Sigmoid colon (tissue), 7 donors: ENCODE measurements at places on chromosomes 5 and 9. TPM values are rescaled to one million over a fixed set of nuclear protein-coding genes. Genes with fewer than 3 reads are reported as not detected.
A peak's percentile ranks its signal among the peaks of the same experiment; 100 is the strongest.

GRCh38 chr9:121271368-121272341 lies 3.7 kb downstream of the GSN start:
- H3K36me3 ChIP-seq: no peaks in the 10 kb centered on the region
- DNase-seq: peak; percentile 82
- no peaks in the 10 kb centered on the region for H3K27me3 ChIP-seq
- peak overlapping the region; percentile 94 for H3K27ac ChIP-seq

- no peak overlapping the region for H3K4me3 ChIP-seq
- H3K27ac ChIP-seq: peak overlapping the region; percentile 4
- H3K4me1 ChIP-seq: no peaks in the 10 kb centered on the region
- peak; percentile 69 for DNase-seq
Observed at GRCh38 chr5:142798099-142798770, 28.1 kb downstream of the ARHGAP26 start.

GRCh38 chr5:5497152-5497788 lies 74.8 kb downstream of the ICE1 start:
- DNase-seq: peak; percentile 77
- H3K4me1 ChIP-seq: peaks cover 20% of the 10 kb centered on the region
- no peak overlapping the region for H3K27ac ChIP-seq

GRCh38 chr5:82387819-82388166 lies 109.6 kb upstream of the RPS23 start:
- no peak overlapping the region for H3K27ac ChIP-seq
- no peaks in the 10 kb centered on the region for H3K4me1 ChIP-seq
- no peaks in the 10 kb centered on the region for H3K27me3 ChIP-seq
- no peaks in the 10 kb centered on the region for H3K36me3 ChIP-seq

GRCh38 chr9:93303258-93303771 lies 119.4 kb downstream of the WNK2 start:
- H3K4me1 ChIP-seq: peaks cover 21% of the 10 kb centered on the region
- H3K27me3 ChIP-seq: no peaks in the 10 kb centered on the region
- peak; percentile 36 for DNase-seq
- H3K4me3 ChIP-seq: no peak overlapping the region
- no peak overlapping the region for H3K27ac ChIP-seq

DNA sequence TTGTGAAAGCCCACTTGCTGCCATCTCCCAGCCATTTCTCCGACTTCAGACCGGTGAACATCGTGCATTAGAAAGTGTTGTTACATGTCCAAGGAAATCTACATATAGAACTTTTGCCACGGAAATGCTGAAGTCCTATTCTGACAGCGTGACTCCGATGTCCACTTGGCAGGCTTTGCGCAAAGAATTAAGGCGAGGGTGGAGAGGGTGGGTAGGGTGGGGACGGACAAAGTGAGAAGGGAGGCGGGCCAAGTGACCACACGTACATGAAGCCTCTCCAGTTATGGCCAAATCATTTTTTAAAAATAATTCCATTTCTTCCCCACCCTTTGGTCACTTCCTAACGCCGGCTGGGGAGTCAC lies 460 bp upstream of the ACO1 start:
- H3K4me1 ChIP-seq: peaks cover 29% of the 10 kb centered on the region
- H3K4me3 ChIP-seq: peak overlapping the region; percentile 84
- H3K27ac ChIP-seq: peak overlapping the region; percentile 94
- DNase-seq: no peak
- no peaks in the 10 kb centered on the region for H3K27me3 ChIP-seq
- no peaks in the 10 kb centered on the region for H3K36me3 ChIP-seq

GRCh38 chr9:19947996-19948395 lies 159.2 kb upstream of the SLC24A2 start:
- H3K4me1 ChIP-seq: no peaks in the 10 kb centered on the region
- H3K4me3 ChIP-seq: no peak overlapping the region
- H3K27ac ChIP-seq: no peak overlapping the region
- no peak for DNase-seq
- no peaks in the 10 kb centered on the region for H3K36me3 ChIP-seq

- H3K27ac ChIP-seq: no peak overlapping the region
- no peaks in the 10 kb centered on the region for H3K27me3 ChIP-seq
- no peak overlapping the region for H3K4me3 ChIP-seq
Observed at GRCh38 chr9:113933671-113934070, 57.6 kb downstream of the ZNF618 start.

DNA sequence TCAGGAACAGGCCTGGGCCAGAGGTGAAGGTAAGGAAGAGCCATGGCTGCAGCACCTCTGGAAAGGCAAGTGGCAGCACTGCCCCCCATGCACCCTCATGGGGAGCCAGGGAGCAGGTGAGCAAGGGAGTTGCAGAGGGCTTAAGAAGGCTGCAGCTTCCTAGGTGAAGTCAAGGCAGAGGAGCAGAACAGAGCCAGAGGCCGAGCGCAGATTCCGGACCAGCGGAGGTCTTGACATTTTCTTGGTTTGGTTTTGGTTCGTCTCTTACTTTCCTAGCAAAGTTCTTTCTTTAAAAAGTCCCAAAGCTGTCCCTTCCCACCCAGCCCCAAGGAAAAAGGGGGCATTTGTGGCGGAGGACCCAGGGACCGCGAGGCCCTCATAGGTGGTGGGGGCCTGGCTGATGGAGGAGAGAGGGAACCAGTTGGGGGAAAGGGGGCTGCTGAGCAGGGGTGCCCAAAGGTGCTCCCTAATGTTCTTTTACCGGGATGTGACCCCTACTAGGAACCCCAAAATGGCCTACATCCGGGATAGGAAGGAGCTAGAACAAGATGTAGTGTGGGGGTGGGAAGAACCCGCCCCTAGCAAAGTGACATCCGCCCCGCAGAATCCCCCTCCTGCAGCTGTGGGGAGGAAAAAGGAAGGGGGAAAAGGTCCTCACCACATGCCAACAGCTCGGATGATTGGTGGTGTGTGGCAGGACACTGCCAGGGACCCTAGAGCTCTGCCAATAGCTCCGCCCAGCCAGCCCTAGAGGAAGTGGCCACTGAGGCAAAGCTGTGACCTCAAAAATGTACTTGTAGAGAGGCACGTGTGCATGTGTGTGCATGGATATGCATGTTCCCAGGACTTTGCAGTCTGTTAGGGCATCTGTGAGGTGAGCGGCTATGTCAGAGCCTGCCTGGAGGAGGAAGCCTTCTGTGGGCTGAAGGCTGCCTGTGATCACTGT lies 914 bp upstream of the CD72 start:
- H3K4me3 ChIP-seq: no peak overlapping the region
- peaks cover 7% of the 10 kb centered on the region for H3K27me3 ChIP-seq
- no peaks in the 10 kb centered on the region for H3K36me3 ChIP-seq
- no peak for DNase-seq

GRCh38 chr5:95838001-95838520 lies 15.5 kb upstream of the GLRX start:
- DNase-seq: no peak
- H3K4me3 ChIP-seq: no peak overlapping the region
- H3K27me3 ChIP-seq: no peaks in the 10 kb centered on the region
- H3K36me3 ChIP-seq: no peaks in the 10 kb centered on the region

DNA sequence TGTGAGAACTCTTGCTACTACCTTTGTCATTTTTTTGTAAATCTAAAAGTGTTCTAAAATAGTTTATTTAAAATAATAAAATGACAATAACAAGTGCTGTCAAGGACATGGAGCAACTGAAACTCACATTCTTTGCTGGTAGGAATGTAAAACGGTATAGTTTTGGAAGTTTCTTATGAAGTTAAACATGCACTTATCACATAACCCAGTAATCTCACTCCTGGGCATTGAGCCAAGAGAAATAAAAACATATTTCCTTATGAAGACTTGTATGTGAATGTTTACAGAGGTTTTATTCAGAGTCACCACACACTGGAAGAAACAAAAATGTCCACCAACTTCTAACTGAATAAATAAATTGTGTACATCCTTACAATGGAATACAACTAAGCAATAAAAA lies 46.0 kb upstream of the COL15A1 start:
- H3K4me3 ChIP-seq: no peak overlapping the region
- H3K36me3 ChIP-seq: no peaks in the 10 kb centered on the region
- H3K27me3 ChIP-seq: no peaks in the 10 kb centered on the region
- H3K27ac ChIP-seq: no peak overlapping the region
- H3K4me1 ChIP-seq: no peaks in the 10 kb centered on the region

DNA sequence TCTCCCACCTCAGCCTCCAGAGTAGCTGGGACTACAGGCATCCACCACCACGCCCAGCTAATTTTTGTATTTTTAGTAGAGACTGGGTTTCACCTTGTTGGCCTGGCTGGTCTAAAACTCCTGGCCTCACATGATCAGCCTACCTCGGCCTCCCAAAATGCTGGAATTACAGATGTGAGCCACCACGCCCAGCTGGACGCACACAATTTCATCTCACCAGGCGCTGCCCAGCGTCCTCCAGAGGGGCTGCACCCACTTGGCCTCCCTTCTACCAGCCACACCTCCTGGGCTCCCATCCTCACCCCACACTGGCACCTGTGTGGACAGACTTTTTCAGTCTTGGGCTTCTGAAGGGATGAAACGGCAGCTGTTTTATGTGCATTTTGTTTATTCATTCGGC lies 3.8 kb upstream of the EXOC3 start:
- H3K4me3 ChIP-seq: no peak overlapping the region
- H3K4me1 ChIP-seq: peaks cover 17% of the 10 kb centered on the region
- H3K36me3 ChIP-seq: no peaks in the 10 kb centered on the region

DNA sequence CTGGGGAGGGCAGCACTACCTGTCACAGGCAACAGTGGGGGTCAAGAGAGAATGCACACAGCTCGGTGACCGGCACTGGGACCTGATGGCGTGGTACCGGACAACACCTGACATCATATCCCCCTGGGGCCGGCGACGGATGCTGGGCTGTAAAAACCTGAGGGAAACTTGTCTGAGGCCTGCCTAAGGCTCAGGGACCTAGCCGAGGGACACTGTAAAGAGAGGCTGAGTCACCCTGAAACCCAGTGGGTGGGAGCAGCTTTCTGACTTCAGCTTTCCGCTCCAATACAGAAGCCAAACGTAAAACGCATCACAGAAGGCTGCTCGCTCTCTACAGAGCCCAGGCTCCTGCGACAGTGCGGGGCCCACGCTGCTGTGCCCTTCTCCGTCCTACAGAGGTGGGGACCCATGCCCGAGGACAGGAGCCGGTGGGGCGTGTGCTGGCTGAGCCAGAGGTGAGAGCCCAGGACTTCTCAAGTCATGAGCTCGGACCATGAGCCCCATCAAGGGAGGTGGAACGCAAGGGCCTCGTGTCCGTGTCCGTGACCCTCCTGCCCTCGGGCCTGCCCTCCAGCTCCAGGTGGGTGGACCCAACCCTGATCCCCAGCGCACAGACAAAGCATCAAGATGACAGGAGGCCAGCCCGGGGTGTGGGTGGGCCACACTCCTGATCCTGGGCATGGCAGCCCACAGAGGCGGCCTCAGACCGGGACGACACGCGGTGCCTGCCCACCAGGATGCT lies 5.3 kb downstream of the RALGDS start:
- H3K4me3 ChIP-seq: no peak overlapping the region
- peak; percentile 70 for DNase-seq
- H3K36me3 ChIP-seq: peaks cover 13% of the 10 kb centered on the region
- H3K4me1 ChIP-seq: peaks cover 89% of the 10 kb centered on the region
- peak overlapping the region; percentile 94 for H3K27ac ChIP-seq

DNA sequence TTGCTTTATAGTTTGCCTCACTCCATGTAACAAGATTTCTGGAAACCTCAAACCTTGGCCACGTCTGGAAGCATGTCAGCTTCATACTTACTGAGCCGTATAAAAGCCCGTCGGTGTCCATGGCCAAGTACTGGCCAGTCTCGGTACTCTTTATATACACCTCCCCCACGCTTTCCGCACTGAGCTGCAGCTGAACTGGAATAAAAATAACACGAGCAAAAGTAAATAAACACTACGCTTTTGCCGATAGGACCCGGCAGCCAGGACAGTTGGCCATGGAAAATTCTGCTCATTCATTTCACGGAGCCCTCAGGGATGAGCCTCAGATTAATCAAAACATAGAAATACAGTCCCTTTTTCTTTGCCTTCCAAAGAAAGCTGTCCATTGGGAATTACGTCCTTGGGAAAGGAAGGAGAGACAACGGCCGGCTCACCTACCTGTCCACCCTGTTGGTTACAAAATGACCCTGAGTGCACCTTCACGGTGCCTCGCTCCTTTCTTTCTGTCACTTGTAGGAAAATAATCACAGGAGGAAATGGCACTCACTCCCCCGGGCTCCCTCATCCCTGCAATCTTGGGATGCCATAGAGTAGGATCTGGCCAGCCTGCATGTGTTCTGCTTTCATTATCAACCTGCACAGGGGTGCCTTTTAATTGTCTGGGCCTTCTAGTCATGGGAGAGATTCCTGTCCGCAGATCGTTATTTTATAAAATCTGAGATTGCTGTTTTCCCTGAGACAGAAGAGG lies 85.1 kb downstream of the FGF1 start:
- H3K36me3 ChIP-seq: no peaks in the 10 kb centered on the region
- peak overlapping the region; percentile 56 for H3K27ac ChIP-seq
- no peaks in the 10 kb centered on the region for H3K27me3 ChIP-seq
- DNase-seq: peak; percentile 78

- H3K4me1 ChIP-seq: no peaks in the 10 kb centered on the region
- H3K36me3 ChIP-seq: peaks cover 4% of the 10 kb centered on the region
- DNase-seq: peak; percentile 57
- no peak overlapping the region for H3K4me3 ChIP-seq
- no peaks in the 10 kb centered on the region for H3K27me3 ChIP-seq
Observed at GRCh38 chr9:133768859-133769510, 30.8 kb upstream of the SARDH start.

DNA sequence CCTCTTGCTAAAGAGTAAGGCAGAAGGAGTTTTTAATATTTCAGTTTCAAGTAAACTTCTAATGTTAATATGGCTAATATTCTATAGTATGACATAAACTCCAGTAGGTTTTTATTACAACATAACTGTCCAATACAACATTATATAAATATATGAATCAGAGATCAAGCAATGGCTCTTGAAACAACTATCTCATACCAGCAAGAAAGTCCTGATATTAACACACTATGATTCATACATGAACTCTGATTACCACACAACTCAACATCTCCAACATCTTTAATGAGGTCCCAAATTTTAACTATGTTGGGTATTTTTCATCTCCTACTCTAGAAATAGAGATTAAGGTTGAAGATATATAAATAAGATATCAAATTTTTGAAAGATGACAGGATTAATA lies 878.3 kb downstream of the TLE1 start:
- H3K27ac ChIP-seq: no peak overlapping the region
- no peaks in the 10 kb centered on the region for H3K36me3 ChIP-seq
- no peak overlapping the region for H3K4me3 ChIP-seq
- no peaks in the 10 kb centered on the region for H3K4me1 ChIP-seq
- H3K27me3 ChIP-seq: no peaks in the 10 kb centered on the region
- DNase-seq: no peak

DNA sequence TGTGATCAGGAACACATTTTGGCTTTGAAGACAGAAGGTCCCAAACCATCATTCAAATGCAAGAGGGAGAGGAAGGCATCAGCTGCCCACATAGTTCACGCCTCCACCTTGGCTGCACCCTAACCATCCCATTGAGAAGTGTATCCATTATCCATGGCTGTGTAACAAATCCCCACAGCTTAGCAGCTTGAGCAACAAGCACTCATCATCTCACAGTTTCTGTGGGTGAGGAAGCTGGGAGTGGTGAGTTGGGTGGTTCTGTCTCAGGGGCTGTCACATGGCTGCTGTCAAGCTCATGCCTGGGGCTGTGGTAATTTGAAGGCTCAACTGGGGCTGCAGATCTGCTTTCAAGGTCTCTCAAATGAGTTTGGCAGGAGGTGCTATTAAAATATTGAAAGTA lies 23.0 kb upstream of the CEP72 start:
- no peak overlapping the region for H3K27ac ChIP-seq
- no peak overlapping the region for H3K4me3 ChIP-seq
- H3K4me1 ChIP-seq: no peaks in the 10 kb centered on the region
- H3K27me3 ChIP-seq: peaks cover 2% of the 10 kb centered on the region

Gene DBH
- not detected for total RNA-seq

Gene PCDHGA10
- total RNA-seq: 11.5 TPM

Gene DMRTA1
- 2.1 TPM for total RNA-seq

Gene PDGFRB
- total RNA-seq: 59.6 TPM

Gene LCN15
- not detected for total RNA-seq

Gene SLC27A6
- total RNA-seq: 0.68 TPM

Gene HSPB3
- 3.9 TPM for total RNA-seq

Gene GMCL2
- not detected for total RNA-seq
